ENCODE measurements at places on chromosomes 5 and 9. TPM values are rescaled to one million over a fixed set of nuclear protein-coding genes. Genes with fewer than 3 reads are reported as not detected.

The UBE2B gene
- total RNA-seq = 17.8 TPM

The THBS4 gene
- total RNA-seq = 25.6 TPM

- no peaks in the 10 kb centered on the region for H3K4me1 ChIP-seq
- DNase-seq = no peak
- H3K27ac ChIP-seq = no peak overlapping the region
- H3K36me3 ChIP-seq = no peaks in the 10 kb centered on the region
- no peaks in the 10 kb centered on the region for H3K27me3 ChIP-seq
- no peak overlapping the region for H3K4me3 ChIP-seq
These were observed 126.9 kb upstream of the ANKH start for GRCh38 chr5:14998491-14998890.

DNA sequence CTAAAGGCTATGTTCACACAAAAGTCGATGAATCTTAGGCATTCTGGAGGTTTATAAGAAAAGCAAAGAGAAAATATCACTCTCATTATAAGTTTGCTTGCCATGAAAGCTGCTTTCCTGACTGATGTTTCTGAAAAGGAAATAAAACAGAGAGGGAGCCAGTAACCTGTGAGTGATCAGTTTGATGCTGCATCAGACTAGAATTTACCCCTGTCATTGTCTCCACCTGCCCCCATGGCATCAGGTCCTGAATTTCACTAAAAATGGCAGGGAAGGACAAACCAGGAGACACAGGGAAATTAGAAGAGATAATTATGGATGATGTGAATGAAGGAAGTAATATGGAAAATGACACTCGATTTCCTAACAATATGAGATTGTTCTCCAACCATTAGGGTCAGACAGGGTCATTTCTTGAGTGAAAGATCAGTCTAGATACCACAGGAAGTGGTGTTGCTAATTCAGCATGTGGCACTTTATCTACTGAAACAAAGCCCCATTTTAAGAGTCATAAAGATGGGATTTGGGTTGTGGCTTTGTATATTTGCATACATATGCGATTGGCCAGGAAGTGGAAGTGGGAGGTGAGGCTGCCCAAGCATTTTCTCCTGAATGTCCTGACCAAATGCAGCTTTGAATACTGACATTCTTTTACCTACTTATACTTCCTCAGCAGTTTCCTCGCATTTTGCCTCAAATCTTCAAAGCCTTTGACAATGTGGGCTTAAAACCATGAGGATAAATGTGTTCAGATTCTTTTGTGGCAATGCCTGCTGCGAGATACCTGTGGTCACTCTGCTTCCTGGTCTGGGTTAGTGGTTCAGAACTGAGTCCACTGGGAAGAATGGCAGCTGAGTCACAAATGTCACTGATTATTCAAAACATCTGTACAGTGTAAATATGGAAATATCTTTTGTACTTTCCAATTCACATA, 29.7 kb downstream of the MEGF10 start:
- no peaks in the 10 kb centered on the region for H3K36me3 ChIP-seq
- no peaks in the 10 kb centered on the region for H3K4me1 ChIP-seq
- H3K27me3 ChIP-seq = no peaks in the 10 kb centered on the region
- peak; percentile 47 for DNase-seq
- no peak overlapping the region for H3K27ac ChIP-seq
